ENCODE measurements at places on chromosomes 7 and 10. TPM values are rescaled to one million over a fixed set of nuclear protein-coding genes. Genes with fewer than 3 reads are reported as not detected.

PLEKHS1 gene
- total RNA-seq: not detected

AS3MT gene
- total RNA-seq: 9.3 TPM

PRF1 gene
- total RNA-seq: not detected

DNA sequence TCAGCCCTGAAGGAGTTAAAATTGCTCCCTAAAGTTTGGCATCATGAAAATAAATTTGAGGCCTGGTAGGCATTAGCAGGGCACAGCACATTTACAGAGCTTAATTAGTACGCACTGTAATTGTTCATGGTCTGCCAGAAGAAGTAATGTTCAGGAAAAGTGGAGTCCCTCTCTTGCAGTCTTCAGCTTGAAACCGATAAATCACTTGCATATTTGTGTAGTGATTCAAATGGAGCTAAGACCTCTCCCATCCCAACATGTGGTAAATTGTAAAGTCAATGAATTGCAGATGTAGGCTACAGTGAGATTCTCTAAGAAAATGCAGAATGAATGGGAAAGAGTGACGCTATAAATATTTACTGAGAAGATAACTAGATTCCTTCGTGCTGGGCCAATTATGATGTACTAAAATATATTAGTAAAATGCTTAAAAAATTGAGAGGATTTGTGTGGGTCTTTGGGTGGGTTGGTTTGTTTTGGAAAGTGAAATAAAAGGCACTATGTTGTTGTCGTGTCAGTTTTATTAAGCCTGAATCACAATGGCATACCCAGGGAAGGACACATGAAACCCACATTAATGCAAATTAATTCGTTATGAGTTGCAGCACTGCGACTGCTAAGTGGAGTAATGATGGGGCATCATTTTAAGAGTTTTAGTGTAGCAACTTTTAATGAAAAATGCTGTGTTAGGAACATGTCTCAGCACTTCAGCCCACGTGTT, 8.4 kb downstream of the TCF7L2 start:
- peak; percentile 78 for DNase-seq

GRCh38 chr7:140734096-140734495, 37.6 kb downstream of the NDUFB2 start:
- no peak for DNase-seq

GRCh38 chr7:77269360-77270093, 69.9 kb upstream of the FGL2 start:
- peak; percentile 51 for DNase-seq

- peak; percentile 93 for DNase-seq
Measured at GRCh38 chr7:147412782-147413556, 1177.6 kb upstream of the C7orf33 start.

- no peak for DNase-seq
Measured at GRCh38 chr10:35659456-35659855, 17.4 kb upstream of the FZD8 start.

- no peak for DNase-seq
Measured at GRCh38 chr10:121452581-121452980, 145.7 kb downstream of the FGFR2 start.

GRCh38 chr10:2839081-2839725, 228.1 kb upstream of the PFKP start:
- DNase-seq: peak; percentile 5

GRCh38 chr7:20279979-20280378, 50.7 kb upstream of the ITGB8 start:
- no peak for DNase-seq

DNA sequence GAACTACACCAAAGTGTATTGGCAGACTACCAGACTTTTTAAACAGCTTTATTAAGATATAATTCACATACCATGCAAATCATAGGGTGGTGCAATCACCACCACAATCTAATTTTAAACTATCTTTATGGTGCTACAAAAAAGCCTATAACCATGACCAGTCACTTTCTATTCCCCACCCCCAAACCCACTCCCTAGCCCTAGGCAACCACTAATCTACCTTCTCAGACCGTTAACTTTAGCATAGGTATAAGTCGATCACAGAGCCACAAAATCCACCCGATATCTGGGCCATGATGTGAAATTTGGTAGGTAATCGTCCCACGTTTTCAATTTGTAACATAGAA, 536 bp upstream of the POM121 start:
- no peak for DNase-seq

Data from LHCN-M2 (cell line).